ENCODE measurements at places on chromosomes 7 and 10. TPM values are rescaled to one million over a fixed set of nuclear protein-coding genes. Genes with fewer than 3 reads are reported as not detected.
A peak's percentile ranks its signal among the peaks of the same experiment; 100 is the strongest.

- DNase-seq = no peak
- no peak overlapping the region for H3K27ac ChIP-seq
- no peaks in the 10 kb centered on the region for H3K4me1 ChIP-seq
- H3K27me3 ChIP-seq = no peaks in the 10 kb centered on the region
- H3K36me3 ChIP-seq = no peaks in the 10 kb centered on the region
Observed at GRCh38 chr10:78602201-78602932, 466.4 kb upstream of the ZMIZ1 start.

DNA sequence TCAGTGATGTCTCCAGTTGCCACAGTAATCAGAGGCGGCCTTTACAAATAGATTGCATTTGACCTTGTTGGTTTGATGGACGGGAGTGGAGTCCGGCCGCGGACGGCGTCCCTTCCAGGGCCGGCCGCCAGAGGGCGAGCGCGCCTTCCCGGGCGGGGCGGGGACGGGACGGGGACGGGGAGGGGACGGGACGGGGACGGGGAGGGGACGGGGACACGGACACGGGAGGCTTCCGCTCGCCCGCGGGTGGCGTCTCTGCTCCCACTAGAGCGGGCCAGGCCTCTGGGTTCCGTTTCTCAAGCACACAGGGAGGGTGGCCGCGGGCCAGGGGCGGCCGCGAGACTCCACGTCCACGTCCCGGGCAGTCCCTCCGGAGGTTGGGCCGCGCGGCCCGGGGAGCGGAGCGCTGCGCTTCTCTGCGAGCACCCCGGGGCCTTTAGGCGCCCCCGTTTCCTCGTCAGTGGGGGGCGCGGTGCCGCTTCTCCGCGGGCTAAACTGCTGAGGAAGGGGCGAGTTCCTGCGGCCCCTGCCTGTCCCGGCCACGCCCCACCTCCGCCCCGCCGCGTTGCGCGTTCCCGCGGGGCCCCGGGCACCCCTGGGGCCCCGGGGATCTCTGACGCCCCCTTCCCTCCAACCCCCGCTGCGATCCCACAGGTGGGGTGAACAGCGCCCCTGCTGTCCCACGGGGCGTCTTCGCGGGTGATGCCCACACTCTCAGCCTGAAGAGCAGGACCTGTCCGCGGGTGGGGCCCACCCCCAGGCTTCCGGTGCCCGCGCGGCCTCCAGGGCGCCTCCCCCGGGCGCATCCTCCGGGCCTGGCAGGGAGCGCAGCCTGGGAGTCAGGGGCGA lies 84.2 kb upstream of the MKI67 start:
- peak overlapping the region; percentile 51 for H3K27ac ChIP-seq
- DNase-seq = peak; percentile 67
- H3K36me3 ChIP-seq = no peaks in the 10 kb centered on the region
- H3K27me3 ChIP-seq = no peaks in the 10 kb centered on the region
- H3K4me3 ChIP-seq = peak overlapping the region; percentile 65
- H3K4me1 ChIP-seq = peaks cover 5% of the 10 kb centered on the region

DNA sequence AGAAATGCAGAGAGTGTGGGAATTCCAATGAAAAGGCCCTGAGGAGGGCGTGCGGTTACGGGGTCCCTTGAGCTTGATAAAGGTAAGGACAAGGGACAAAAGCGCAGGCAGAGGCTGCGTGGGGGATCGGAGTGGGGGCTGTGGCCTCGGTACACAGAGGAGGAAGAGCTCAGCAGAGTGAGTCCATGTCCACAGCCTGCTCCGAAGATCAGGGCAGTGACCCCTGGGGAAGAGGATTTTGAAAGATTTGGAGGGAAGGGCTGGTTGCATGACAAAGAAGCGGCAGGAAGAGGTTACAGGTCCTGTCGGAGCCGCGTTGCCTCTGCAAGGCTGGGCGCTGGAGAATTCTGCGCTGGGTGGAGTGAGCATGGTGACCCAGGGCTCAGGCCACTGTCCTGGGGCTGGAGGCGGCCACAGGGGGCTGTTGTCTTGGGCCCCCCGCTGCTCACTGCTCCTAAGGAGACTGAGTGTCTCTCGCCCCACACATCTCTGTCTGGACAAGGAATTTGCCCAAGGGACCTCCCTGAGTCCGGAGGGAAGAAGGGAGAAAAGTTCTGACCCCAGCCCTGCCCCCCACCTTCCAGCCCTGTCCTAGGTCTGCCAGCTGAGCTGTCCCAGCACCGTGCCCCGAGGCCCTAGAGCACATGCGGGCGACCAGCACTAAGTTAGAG lies 69.8 kb upstream of the INSIG1 start:
- H3K27me3 ChIP-seq = no peaks in the 10 kb centered on the region
- no peaks in the 10 kb centered on the region for H3K36me3 ChIP-seq
- DNase-seq = no peak
- no peaks in the 10 kb centered on the region for H3K4me1 ChIP-seq

GRCh38 chr10:69242040-69242851 lies 22.1 kb downstream of the HKDC1 start:
- peaks cover 8% of the 10 kb centered on the region for H3K4me1 ChIP-seq
- no peak for DNase-seq
- no peak overlapping the region for H3K27ac ChIP-seq
- no peaks in the 10 kb centered on the region for H3K27me3 ChIP-seq

GRCh38 chr10:22714479-22715289 lies at the start of gene PIP4K2A:
Gene PIP4K2A (minus strand): TSS chr10:22714578. CDS start chr10:22714326, 252 bp downstream.
- H3K4me3 ChIP-seq = peak within 1 kb of the TSS; percentile 91
- peaks cover 20% of the 10 kb centered on the region for H3K4me1 ChIP-seq
- DNase-seq = peak; percentile 82
- no peaks in the 10 kb centered on the region for H3K36me3 ChIP-seq
- H3K27me3 ChIP-seq = no peaks in the 10 kb centered on the region

DNA sequence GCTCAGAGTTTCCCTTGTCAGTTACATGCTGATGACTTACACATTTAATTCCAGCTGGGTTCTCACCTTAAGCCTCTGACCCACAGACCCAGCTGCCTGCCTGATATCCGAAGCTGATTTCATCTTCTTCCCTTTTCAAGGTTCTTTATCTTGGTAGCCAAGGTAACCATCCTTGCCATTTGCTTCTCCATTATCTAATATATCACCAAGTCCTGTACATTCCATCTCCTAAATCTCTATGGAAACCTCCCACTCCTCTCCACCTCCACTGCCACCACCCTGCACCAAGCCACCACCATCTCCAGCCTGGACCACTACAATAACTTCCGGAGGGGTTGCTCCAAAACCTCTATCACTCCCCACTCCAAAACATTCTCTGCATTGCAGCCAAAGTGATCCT lies 19.9 kb downstream of the SCRN1 start:
- no peaks in the 10 kb centered on the region for H3K4me1 ChIP-seq
- H3K4me3 ChIP-seq = no peak overlapping the region
- H3K36me3 ChIP-seq = no peaks in the 10 kb centered on the region

GRCh38 chr10:102801496-102801895 lies 35.7 kb downstream of the CYP17A1 start:
- H3K36me3 ChIP-seq = peaks cover 23% of the 10 kb centered on the region
- H3K27me3 ChIP-seq = no peaks in the 10 kb centered on the region
- DNase-seq = no peak
- no peak overlapping the region for H3K4me3 ChIP-seq
- peaks cover 7% of the 10 kb centered on the region for H3K4me1 ChIP-seq
- H3K27ac ChIP-seq = no peak overlapping the region

DNA sequence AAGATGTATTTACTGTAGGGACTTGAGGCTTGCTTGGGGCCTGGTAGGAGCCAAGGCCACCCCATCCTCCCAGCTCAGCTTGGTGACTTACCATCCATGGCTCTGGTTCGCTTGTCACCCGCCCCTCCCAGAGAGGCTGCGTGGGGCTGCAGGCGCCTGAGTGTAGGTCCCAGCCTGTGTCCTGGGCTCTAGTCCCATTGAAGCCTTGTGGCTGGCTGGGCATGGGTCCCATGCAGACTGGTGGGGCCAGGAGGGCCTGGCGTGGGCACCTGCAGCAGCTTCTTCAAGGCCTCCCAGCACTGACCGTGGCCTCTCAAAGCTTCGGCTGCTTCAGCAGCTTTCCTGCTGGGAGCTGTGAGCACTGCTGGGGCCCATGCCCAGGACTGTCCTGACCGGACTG lies 118.1 kb downstream of the INPP5A start:
- no peaks in the 10 kb centered on the region for H3K36me3 ChIP-seq
- no peaks in the 10 kb centered on the region for H3K27me3 ChIP-seq
- no peak overlapping the region for H3K27ac ChIP-seq
- DNase-seq = no peak

GRCh38 chr7:151875942-151876898 lies 695 bp downstream of the PRKAG2 start:
- H3K4me3 ChIP-seq = peak overlapping the region; percentile 98
- DNase-seq = peak; percentile 80
- H3K36me3 ChIP-seq = no peaks in the 10 kb centered on the region
- H3K27me3 ChIP-seq = no peaks in the 10 kb centered on the region

- peaks cover 16% of the 10 kb centered on the region for H3K27me3 ChIP-seq
- no peak overlapping the region for H3K27ac ChIP-seq
Observed at GRCh38 chr7:132580277-132580676, 4.0 kb upstream of the PLXNA4 start.

The CXCL12 gene
- polyA plus RNA-seq = not detected

All from CD8-positive, alpha-beta memory T cell (primary cell).